GM23338 (cell line): ENCODE measurements at places on chromosomes 13 and 19. TPM values are rescaled to one million over a fixed set of nuclear protein-coding genes. Genes with fewer than 3 reads are reported as not detected.

DNA sequence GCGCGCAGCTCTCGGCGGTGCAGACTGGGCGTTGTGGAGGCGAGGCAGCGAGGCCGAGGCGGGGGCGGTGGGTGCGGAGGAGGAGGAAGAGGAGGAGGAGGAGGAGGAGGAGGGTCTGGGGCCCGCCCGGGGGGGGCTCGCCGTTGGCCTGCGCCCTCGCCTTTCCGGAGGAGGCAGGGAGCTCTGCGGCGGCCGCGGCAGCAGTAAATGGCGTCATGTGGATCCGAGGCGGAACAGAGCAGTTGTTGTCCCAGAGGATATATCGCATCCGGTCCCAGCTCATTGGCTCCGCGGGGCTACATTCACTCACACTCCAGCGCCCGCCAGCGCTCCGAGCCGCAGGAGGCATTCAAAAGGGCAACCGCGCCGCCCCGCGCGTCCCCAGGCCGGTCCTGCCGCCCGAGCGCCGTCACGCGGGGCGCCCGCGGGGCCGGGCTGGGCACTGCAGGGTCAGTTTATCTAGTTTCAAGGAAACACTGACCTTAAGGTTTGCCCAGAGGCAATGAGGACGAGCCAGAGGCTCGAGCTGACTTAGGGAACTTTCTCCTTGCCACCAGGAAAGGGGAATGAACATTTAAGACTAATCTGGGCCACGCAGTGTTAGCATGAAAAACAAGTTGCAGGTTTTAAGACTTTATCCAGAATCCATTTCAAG lies at the start of gene SPRY2:
TSS of gene SPRY2 (minus strand) at position 26 of the 655 bp plus-strand sequence. CDS start 3,421 bp downstream, outside the sequence.
- peak; percentile 97 for DNase-seq

DNA sequence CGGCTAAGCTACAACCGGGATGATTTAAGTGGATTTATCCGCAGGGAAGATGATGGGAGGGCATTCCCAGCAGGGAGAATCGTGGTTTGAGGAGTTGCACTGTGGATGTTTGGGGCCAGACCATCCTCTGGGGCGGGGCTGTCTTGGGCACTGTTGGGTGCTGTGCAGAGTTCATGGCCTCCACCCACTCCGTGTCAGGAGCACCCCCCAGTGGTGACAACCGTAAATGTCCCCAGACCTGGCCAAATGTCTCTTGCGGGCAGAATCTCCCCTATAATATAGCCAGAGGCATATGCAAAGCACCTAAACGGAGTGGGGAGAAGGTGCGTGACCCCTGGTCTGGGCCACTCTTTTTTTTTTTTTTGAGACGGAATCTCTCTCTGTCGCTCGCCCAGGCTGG lies 40.2 kb downstream of the SMIM24 start:
- DNase-seq, result peak; percentile 91

- no peak for DNase-seq
Observed at GRCh38 chr19:35491836-35492360, 1.6 kb upstream of the KRTDAP start.

- DNase-seq, result peak; percentile 62
Observed at GRCh38 chr13:106349080-106349931, 186.2 kb downstream of the EFNB2 start.

Gene DAND5
- 0.28 TPM in 1 of 2 replicates, not detected in the other for total RNA-seq
